SK-N-SH treated with all-trans-retinoic acid at 6 μM for 48 hours (cell line): ENCODE measurements at places on chromosomes 6 and 20.

DNA sequence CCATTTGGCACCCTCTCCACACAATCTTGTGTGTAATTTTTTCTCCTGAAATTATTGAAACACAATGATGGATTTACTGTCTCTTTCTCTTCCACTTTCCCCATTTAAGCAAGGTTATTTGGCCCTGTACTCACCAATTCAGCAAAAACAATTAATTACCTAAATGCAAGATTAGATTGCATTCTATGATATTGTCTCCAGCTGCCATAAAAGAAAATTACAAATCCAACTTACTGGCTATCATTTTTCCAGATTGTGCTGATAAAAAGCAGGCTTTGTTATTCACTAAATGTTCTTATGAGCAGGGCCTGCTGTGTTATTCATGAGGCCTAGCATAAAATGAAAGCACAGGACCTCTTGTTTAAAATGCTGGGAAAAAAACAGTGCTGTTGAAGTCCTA, 95.8 kb upstream of the IRAK1BP1 start:
- ATAC-seq: no peak; the same call in 2 of the 3 replicates

- ATAC-seq: no peak
Observed at GRCh38 chr20:58752565-58752964, 60.0 kb downstream of the NPEPL1 start.

DNA sequence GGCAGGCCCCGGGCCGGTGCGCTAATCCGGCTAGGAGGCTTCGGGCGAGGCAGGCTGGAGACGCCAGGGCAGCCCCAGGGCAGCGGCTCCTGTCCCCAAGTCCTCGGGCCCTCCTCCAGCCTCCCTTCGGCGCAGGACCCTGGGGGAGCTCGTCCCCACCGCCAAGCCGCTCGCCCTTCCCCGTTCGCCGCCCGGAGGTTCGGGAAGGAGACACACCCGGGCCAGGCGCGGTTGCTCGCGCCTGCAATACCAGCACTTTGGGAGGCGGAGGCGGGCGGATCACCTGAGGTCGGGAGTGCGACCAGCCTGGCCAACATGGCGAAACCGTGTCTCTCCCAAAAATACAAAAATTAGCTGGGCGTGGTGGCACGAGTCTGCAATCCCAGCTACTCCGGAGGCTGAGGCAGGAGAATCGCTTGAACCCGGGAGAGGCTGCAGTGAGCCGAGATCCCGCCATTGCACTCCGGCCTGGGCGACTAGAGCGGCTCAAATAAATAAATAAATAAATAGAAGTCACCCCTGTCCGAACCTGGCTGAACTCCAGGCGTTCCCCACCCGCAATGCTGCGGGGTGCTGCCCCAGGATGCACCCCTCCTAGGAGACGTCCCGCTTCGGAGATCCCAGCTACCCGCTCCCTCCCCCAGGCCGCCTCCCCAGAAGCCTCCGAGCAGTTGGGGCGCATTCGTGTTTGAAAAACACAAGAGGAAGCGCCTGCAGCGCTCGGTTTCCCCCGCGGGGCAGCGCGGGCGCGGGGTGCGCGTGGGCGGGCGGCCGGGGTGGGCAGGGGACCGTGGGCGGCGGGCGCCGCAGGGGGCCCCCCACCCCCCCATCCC, 27.5 kb downstream of the SERPINB9 start:
- ATAC-seq: peak; percentile 52

- ATAC-seq: no peak
Observed at GRCh38 chr20:24432046-24432442, 37.4 kb upstream of the SYNDIG1 start.

- peak; percentile 30 for ATAC-seq
Observed at GRCh38 chr6:89081129-89081422, 525 bp downstream of the PNRC1 start.

- ATAC-seq: no peak
Observed at GRCh38 chr6:81859884-81860283, 107.4 kb upstream of the TENT5A start.

DNA sequence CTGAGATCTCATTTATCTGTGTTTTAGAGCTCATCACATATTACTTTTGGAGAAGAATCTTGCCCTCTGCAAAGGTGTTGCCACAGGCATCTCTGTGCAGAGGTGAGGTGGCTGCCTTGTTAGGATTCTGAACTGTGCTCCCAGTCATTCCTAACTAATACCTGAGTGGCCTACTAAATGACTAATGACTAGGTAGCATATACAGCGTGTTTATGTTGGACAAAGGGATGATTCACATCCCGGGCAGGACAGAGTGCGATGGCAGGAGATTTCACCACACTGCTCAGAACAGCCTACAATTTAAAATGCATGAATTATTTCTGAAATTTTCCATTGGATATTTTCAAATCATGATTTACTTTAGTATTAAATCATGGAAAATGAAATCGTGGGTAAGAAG, 23.1 kb upstream of the CGA start:
- ATAC-seq: no peak

DNA sequence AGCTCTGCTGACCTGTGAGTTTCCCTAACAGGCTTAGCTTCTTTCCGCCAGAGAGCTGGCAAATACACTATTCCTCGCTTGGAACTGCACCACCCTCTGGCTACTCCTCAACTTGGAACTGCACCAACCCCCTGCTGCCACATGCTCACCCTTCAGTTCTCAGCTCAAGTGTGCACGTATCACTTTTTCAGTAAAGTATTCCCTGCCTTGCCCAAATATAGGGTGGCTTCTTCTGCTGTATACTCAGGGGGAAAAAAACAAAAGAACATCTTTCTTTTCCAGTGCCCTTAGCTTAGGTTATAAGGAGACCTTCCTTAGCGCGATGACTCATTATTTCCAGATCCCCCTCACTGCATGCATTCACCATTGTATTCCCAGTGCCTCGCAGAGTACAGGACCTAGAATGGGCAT, 21.2 kb downstream of the GNAS-AS1 start:
- ATAC-seq: peak; percentile 38; the same call in 1 of the 3 replicates

DNA sequence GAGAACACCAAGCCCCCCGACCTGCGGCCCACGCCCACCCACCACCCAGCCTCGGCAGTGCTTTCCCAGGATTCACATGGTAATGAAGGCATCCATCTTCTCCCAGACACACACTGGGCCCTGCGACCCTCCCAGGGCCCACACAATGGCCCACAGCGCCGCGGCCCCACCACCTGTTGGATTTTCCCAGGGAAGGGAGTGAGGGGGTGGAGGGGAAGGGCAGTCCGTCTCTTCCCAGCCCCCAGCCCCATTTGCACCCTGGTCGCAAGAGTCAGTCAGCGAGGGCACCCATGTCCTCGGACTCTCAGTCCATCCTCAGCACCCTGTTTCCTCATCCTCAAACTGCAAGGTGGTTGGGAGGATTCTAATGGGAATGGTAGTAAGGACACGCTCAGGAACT, 23.7 kb upstream of the ID1 start:
- ATAC-seq: no peak

GRCh38 chr6:5435449-5435848, 174.1 kb downstream of the FARS2 start:
- peak; percentile 83 for ATAC-seq

GRCh38 chr20:60115451-60115850, 157.2 kb downstream of the CDH26 start:
- ATAC-seq: no peak

GRCh38 chr6:81754906-81755305, 2.4 kb upstream of the TENT5A start:
- no peak for ATAC-seq

GRCh38 chr6:6918216-6918983, 189.4 kb upstream of the RREB1 start:
- no peak for ATAC-seq

- ATAC-seq: no peak
Observed at GRCh38 chr6:167102318-167102717, 20.6 kb upstream of the CCR6 start.
